EL (cell line): ENCODE measurements at places on chromosomes 13 and 19.

GRCh38 chr19:51704626-51705025, 11.5 kb downstream of the SPACA6 start:
- DNase-seq = no peak

- no peak for DNase-seq
Measured at GRCh38 chr19:11164879-11165406, 9.4 kb upstream of the SPC24 start.

GRCh38 chr19:15471639-15472101, 7.3 kb upstream of the RASAL3 start:
- no peak for DNase-seq

GRCh38 chr19:55152017-55152416, 3.0 kb upstream of the TNNT1 start:
- peak; percentile 28 for DNase-seq

DNA sequence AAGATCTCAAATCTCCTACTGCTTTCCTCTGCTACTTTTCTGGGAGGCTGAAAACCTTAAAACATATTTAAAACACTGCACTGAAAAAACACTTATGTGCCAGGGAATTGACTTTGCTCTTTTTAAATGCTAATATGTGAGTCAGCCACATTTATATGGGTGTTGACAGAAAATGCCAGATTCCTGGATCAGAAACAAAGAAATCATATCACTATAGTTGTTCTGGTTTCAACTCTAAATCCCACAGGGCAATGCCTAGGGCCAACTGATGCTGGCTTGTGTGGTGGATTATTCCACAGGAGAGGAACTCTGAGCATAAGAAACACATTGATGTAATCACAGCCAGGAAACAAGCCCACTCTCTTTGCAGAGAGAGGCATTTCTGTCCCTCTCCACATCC, 1439.0 kb upstream of the SPRY2 start:
- DNase-seq = no peak

DNA sequence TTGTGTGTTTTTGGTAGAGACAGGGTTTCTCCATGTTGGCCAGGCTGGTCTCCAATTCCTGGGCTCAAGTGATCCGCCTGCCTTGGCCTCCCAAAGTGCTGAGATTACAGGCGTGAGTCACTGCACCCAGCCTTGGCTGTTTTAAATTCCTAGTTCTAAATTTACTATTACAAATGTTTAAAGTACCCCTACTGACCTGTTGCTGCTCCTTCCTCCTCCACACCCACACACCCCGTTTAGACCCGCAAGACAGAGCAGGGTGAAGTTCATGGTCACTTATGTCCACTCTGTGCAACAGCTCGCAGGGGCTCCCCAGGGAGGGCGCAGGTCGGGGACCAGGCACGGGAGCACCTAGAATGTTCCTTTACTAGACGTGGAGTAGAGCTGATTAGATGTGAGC, 28.7 kb downstream of the TMEM161A start:
- peak; percentile 40 for DNase-seq
